ENCODE measurements at places on chromosomes 4 and X. TPM values are rescaled to one million over a fixed set of nuclear protein-coding genes. Genes with fewer than 3 reads are reported as not detected.

- no peak for DNase-seq
These were observed 4.3 kb downstream of the MAB21L2 start for GRCh38 chr4:150586162-150586810.

DNA sequence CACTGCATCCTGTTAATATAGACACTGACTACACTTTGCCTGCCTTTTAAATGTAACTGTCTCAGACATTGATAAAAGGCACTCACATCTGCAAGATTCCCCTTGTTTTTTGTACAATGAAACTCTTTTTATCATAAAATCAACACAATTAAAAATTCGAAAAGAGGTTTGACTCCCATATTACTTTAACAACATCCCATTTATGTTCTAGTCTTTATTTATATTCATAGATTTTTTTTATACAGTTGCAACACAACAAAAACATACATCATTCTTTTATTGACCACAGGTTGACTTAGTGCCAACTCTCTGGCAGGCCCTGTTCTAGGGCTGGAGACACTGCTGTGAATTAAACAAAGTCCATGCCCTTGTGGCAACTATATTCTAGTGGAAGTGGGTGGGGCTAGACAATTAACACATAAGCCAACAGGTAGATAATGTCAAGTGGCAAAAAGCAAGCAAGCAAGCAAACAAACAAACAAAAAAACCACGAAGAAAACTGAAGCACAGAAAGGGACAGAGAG lies 36.8 kb downstream of the ANK2 start:
- no peak for DNase-seq

DNA sequence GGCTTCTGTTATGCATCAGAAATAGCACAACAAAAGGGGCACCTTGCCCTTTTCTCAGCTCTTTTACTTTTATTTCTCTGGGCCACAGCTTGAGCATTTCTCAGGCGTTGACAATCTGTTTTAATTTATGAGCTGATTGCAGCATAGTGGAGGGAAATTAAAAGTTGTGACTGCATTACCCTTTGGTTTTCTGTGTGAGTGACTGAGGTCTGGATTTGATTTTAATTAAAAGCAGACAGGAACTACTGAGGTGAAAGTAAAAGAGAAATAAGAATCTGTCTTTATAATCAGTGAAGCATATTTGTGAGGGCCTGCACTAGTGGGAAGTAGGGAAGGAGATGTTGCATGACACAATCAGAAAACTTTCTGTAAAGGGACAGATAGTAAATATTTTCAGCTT lies 43.4 kb upstream of the GEMIN8 start:
- no peak for DNase-seq

- DNase-seq: no peak
These were observed 62.7 kb upstream of the USP9X start for GRCh38 chrX:41022566-41022965.

The F8A2 gene
- not detected for total RNA-seq

The STPG2 gene
- total RNA-seq: not detected

The SSX1 gene
- not detected for total RNA-seq

All from Caco-2 (cell line).